ENCODE measurements at places on chromosomes 12 and 14.

DNA sequence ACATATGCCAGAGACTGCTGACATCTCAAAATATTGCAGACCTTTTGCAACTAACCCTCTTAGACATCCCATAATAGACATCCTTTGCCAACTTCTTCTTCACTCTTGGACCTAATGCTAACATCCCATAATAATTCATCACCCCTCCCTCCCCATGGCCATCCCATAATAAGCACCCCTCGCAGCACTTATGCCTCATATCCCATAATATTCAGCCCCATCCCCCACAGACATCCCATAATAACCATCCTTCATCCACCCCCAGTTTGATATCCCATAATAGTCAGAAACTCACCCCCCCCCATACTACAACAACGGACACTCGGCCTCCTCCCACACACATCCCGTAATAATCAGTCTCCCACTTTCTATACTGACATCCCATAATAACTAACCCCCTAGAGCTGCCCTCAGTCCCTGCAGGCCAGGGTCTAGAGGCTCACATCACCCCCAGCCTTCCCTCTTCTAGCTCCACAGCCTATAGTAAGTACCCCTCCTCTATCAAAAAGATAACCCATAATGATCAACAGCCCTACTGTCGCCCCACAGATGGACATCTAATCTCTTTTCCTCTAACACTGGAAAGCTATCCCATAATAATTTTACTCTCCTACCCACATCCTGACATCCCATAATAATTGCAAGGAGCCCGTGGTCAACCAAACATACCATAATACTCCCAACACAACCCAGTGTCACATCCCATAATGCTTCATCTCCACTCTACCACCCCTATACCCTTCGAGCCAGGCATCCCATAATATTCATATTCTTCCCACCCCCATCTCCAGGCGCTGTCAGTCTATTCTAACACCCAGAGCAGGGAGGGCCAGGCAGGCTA, 792 bp upstream of the CHD4 start:
- no peak for DNase-seq

DNA sequence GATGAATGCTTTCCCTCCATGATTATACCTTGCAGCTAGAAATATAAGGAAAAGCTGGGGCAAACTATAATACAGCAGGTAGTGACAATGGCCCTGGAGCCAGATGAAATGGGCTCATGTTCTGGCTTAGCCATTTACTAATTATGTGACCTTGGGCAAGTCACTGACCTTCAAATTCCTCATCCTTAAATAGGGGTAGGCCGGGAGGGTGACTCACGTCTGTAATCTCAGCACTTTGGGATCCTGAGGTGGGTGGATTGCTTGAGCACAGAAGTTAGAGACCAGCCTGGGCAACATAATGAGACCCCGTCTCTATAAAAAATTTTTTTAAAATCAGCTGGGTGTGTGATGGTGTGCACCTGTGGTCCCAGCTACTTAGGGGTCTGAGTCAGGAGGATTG, 155.4 kb downstream of the C12orf75 start:
- DNase-seq: no peak

- no peak for DNase-seq
Observed at GRCh38 chr14:100532906-100533655, 54.1 kb downstream of the BEGAIN start.

DNA sequence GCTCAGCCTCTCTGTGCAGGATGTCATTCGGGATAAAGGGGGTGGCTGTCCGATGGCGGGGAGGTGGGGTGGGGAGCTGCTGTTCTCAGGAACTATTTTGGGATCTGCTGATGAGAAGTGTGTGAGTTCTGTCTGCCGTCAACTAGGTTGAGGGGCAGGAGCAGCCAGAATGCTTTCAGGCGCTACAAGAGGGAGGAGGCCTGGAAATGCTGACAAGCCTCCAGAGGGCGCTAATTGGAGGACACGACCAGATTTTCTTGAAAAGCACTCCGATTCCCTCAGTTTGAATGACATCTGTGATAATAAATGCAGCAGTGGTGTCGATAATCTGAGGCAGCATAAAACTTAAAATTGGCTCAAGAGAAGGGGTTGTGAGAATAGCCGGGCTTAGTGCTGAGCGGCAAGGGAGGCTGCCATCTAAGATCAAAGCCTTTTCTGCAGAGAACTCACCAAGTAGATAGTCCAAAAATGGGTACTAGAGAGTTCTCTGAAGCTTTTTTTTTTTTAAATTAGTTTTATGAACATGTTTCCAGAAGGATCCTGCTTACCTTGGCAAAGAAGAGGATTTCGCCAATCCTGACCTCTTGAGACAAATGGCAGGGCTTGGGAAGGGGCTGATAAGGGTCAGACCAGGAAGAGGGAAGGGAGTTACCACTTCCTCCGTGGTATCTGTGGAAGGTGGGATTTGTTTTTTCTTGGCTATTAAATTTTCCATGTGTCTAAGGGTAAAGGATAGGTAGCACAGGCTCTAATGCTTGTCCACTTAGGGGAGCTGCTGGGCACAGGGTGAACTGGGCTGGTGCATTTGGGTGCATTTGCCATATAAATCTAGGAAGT, 94.4 kb downstream of the CRACR2A start:
- no peak for DNase-seq

GRCh38 chr12:63941166-63941800, 96.8 kb downstream of the SRGAP1 start:
- no peak for DNase-seq

- no peak for DNase-seq
Observed at GRCh38 chr12:26971963-26972362, 33.7 kb downstream of the FGFR1OP2 start.

DNA sequence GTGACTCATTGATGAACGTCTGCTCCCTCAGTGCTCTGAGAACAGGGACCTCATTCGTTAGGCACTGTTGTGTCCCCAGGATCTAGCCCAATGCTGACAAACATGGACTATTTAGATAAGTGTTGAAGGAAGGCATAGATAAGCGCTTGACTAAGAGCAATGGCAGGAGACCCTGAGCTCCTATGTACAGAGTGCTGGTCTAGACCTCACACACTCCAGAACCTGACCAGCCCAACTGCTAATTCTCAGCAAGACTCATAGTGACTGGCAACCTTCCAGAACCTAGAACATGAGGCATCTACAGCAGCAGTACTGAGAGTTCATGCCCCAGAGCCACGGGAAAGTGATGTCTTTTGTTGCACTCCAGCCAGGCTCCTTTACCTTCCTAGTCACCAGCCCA, 69.2 kb downstream of the CRACR2A start:
- DNase-seq: no peak

DNA sequence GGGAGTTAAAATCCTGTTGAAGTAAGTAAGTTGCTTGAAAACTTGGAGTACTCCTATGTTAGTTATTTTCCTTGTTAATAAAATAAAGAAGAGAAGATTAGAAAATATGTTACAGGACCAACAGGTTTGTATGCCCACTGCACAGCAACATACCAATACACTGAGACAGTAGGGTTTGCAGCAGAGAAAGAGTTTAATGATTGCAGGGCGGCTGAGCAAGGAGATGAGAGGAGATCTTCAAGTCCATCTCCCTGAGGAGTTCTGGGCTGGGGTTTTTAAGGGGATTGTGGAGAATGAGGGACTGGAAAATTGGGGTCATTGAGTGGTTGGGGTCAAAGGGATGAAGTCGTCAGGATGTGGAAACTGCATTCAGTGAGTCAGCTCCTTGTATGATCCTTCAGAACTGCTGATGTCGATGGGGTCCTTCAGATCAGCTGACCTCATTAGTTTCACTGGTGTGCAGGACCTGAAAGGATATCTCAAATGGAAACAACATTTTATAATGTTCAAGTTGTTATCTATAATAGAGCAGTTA, 4.3 kb upstream of the HSD17B6 start:
- no peak for DNase-seq

DNA sequence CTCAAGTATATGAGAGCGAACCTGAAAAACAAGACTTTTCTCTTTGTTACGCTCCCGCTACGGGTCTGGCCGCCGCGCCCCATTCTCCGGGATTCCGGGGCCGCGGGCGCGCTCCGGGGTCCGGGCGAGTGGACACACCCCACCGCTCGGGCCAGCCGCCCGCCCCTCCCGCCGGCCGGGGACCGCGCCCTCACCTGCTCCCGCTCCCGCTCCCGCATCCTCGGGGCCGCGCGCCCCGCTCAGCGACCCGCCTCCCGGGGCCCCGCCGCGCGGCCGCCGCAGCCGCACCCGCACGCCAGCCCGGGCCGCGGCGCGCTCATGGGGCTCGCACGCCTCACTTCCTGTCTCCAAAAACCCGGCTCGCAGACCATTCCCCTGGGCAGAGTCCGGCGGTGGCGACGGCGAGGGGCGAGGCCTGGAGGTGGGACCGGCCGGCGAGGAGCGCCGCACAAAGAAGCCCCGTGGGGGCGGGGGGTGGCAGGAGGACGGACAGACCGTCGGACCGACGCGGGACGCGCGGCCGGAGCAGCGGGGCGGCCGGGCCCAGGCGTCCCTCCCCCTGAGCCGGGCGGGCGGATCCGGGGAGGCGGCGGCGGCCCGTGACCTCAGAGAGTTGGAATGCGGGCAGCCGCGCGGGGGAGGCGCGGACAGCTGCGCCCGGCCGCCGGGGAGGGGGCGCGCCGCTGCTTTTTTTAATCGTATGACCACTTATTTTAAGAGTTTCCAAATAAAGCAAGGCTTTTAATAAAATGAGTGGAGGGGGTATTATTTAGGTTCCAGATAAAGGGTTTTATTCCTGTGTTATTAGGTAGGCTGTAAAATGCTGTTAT, at the start of gene PTPN21:
PTPN21 (minus strand) TSS at position 551 of the 830 bp plus-strand sequence. CDS start 4,590 bp downstream, outside the sequence.
- no peak for DNase-seq

- DNase-seq: no peak
Observed at GRCh38 chr14:74403619-74404417, 22.2 kb downstream of the SYNDIG1L start.

DNA sequence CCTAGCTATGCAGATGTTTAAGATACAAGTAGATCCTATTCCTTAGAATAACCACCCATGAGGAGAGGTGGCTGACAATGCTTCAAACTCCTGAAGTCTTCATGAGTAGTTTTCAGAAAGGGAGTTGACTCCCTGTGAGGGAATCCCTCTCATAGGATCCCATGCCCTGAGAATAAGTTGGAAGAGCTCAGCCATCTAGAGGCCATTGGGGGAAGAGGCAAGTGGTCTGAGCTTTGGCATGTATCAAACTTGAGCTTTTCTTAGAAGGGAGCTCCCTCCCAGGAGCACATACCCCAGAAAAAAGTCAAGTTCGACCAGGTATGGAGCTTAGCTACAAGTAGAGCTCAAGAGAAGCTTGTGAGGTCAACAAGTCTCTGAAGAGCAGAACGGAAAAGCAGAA, 165.7 kb upstream of the RBM19 start:
- no peak for DNase-seq

DNA sequence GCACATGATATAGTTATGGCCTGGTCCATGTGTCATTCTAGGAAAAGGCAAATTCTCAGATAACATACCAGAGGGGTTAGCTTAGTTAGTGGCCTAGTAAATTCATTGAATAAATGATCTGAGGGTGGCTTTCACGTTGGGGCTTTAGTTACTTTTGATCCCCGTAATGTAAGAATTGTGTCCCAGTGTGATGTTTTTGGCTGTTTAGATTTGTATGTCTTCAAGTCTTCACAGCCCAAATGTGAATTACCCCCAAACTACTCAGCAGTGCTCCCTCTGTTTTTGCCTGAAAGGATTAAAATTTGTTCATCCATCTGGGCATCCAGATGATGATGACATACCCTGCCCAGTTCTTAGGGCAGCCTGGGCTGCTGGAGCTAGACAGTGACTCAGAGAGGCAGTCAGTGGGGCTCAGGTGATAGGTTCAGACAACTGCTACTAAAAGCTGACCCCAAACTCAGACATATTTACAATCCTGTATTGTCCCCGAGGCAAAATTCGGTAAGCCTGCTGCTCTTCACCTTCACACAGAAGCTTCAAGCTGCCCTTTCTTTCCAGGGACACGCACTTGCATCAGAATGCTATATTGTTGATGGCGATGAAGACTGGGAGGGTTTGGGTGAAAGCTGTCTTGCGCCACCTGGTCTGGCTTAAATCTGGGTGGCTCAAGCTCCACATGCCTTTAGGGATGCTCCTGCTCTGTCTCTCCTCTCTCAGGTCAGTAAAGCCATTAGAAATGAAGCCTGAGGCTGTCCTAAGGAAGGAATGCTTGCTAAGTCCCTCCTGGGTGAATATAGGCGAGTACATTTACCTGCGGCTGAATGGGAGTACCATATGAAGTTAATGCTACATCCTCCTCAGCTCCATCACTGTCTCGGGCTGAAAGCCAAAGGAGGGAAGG, 10.3 kb downstream of the GPRC5D start:
- no peak for DNase-seq

- no peak for DNase-seq
Observed at GRCh38 chr12:18340186-18340585, 78.9 kb downstream of the PIK3C2G start.

- DNase-seq: no peak
Observed at GRCh38 chr12:100717733-100718067, 76.9 kb upstream of the ANO4 start.

GRCh38 chr12:71585218-71585617, 78.4 kb downstream of the ZFC3H1 start:
- no peak for DNase-seq

DNA sequence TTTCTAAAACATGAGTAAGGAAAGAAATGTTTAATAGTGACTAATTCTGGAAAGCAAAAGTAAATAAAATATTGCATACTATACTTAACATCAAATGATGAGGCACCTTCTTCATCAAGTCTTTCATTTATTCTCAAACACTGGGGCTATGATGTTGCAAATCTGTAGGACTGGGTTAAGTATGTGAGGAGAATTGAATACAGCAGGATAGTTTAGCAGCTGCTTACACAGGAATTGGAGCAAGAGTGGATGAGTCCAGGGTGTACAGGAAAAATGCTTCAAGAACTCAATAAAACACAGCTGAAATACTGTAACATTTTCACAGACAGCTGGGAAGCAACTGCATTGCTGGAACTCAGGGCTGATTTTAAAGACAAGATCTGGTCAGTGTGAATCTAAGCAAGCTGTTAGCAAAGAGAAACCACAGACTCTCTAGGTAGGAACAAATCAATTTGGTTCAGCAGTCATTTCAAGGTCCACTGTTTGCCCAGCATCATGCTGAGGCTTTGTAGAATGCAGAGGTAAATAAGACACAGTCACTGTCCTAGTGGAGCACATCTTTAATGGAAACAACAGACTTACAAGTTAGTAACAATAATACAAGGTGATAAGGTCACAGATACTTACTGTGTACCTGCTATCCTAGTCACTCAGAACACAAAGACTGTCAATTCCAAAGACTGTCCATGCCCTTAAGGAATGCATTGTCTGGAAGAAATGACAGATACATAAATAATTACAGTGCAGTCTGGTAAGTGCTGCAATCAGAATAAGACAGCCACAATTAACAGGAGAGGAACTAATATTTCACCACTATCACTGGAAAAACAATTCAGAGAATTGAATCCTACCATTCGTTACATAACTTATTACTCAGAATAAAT, 96.8 kb upstream of the DACT1 start:
- DNase-seq: no peak

- DNase-seq: no peak
Observed at GRCh38 chr14:92144708-92145107, 22.9 kb downstream of the CPSF2 start.

All from cortex of kidney (tissue), 1 donor.